ENCODE measurements at places on chromosomes 4 and X.

DNA sequence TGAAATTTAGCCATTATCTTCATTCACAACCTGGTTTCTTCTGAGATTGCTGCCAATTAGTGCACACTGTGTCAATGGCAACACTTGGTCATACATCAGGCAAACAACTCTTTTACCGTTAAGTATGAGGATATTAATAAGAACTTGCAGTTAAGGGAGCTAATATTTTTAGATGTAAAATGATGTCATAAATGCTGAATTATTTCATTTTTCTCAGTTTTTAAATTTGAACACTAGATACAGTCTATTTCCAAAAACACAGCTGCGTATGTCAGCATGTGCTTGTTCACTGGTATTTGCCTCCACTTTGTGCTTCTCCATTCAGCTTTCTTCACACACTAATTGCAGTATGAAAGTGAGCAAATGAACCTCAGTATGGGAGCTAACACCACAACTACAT is 1.6 kb downstream of the KLHL13 start:
- DNase-seq, result no peak

DNA sequence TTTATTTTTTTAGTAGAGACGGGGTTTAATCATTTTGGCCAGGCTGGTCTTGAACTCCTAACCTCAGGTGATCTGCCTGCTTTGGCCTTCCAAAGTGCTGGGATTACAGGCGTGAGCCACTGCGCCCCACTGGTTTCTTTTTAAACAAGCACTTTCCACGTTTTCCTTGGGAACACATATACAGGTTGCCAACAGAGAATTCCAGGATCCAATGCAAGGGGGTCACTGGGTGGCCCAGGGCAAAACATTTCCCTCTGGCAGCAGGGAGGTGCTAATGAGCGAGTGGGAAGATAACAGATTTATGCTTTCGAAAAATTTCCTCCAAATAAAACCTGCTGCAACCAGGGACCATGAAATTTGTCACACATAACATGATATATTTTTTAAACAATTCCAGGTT is 41.1 kb downstream of the ADRA2C start:
- DNase-seq, result no peak

GRCh38 chr4:154916068-154916467 is 135.0 kb downstream of the RBM46 start:
- DNase-seq, result no peak

GRCh38 chr4:77636902-77637301 is 31.3 kb downstream of the CXCL13 start:
- no peak for DNase-seq

DNA sequence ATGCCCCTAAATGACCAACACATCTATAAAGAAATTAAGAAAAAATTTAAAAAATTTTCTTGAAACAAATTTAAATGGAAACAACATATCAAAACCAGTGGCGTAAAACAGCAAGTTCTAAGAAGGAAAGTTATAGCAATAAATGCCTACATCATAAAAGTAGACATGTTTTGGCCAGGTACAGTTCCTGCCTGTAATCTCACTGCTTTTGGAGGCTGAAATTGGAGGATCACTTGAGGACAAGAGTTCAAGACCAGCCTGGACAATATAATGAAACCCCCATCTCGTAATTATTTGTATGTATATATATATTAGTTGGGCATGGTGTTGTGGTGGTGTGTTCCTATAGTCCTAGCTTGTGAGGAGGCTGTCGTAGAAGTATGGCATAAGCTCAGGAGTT is 672.4 kb upstream of the GRID2 start:
- no peak for DNase-seq

- no peak for DNase-seq
Observed at GRCh38 chr4:52848254-52848653, 13.9 kb upstream of the RASL11B start.

GRCh38 chrX:40011322-40012038 is 86.3 kb downstream of the BCOR start:
- no peak for DNase-seq

- DNase-seq, result no peak
Observed at GRCh38 chrX:97252111-97252510, 368.4 kb downstream of the RPA4 start.

Data from stimulated activated CD4-positive, alpha-beta T cell treated with anti-CD3 and anti-CD28 coated beads, Interleukin-2, amount 100 ng/mL, for 4 hours (primary cell).